Ureter (tissue), 1 donor: ENCODE measurements at places on chromosomes 2 and 18. TPM values are rescaled to one million over a fixed set of nuclear protein-coding genes. Genes with fewer than 3 reads are reported as not detected.

GRCh38 chr18:9321736-9322135 lies 12.8 kb upstream of the TWSG1 start:
- DNase-seq, result no peak

GRCh38 chr2:161722547-161723503 lies 98.6 kb downstream of the SLC4A10 start:
- no peak for DNase-seq

DNA sequence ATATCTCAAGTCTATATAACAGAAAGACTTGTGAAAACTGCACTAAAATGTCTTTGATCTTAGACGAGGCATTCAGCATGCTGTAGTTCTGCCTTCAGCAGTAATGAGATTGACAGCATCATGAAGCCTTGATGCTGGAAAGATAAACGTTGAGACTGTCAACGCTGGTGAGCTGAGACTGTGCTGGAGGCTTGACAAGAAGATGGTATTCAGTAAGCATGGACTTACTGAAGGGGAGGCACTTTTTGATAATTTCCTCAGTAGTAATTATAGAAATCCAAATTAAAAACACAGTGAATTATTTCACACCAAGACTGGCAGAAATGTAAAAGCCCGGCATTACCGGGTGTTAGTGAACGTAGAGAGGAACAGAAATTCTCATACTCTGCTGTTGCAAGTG lies 162.2 kb downstream of the CCBE1 start:
- no peak for DNase-seq

GRCh38 chr18:50072146-50072545 lies 122.8 kb downstream of the MYO5B start:
- no peak for DNase-seq

GRCh38 chr18:25097057-25097456 lies 254.9 kb downstream of the ZNF521 start:
- DNase-seq, result no peak

DNA sequence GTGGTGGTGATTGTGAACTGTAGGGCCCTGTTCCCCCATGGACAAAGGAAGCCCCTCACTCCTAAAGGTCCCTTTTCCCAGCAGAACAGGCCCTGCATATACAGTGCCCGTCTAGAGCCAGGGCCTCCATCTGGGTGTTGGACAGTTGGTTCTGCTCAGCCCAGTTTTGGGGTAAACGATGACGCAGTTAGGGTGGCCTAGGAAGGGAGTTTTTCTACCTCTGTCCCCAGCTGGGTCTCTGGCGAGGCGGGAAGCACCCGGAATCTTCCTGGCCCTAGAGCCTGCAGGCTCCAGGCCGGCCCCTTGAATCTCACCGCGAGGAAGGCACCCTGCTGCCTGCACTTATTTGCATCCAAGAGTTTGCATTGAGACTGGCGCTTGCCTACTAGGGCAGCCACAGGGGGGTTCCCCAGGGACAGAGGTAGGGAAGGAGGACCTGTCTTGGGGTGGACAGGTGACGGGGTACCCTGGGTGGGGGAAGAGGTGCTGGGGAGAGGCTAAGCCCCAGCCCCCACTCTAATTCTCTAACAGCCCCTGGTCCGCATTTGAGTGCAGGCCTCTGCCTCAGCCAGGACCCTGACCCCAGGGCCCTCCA lies 529 bp upstream of the MTA3 start:
- peak; percentile 54 for DNase-seq

DNA sequence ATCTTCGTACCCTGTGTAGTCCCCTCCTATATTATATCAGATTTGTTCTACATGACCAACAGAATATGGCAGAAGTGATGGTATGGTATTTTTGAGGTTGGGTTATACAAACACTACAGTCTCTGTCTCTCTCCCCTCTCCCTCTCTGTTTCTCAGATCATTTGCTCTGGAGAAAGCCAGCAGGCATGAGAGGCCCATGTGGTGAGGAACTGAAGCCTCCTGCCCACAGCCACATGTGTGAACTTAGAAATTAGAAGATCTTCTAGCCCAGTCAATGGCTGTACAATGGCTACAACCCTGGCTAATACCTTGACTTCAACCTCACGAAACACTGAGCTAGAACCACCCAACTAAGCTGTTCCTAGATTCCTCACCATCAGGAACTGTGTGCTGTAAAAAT lies 250.6 kb downstream of the SMAD2 start:
- no peak for DNase-seq

GRCh38 chr18:8501044-8501443 lies 108.2 kb upstream of the RAB12 start:
- no peak for DNase-seq

- no peak for DNase-seq
Observed at GRCh38 chr18:32200766-32201165, 10.9 kb downstream of the MEP1B start.

DNA sequence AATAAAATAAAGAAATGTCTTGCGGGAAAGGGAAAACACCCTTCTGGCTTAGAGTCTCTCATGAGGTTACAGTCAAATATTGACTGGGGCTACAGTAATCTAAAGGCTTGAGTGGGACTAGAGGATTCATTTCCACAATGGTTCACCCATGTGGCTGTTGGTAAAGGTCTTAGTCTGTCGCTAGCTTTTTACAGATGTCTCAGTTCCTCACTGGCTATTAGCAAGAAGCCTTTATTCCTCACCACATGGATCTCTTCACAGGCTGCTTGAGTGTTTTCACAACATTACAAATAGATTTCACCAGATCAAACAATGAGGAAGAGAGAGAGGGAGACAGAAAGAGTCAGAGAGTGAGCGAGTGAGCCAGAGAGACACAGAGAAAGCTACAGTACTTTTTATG lies 8.3 kb upstream of the ZC3H15 start:
- no peak for DNase-seq

- no peak for DNase-seq
Observed at GRCh38 chr2:192087398-192087958, 107.3 kb downstream of the TMEFF2 start.

GRCh38 chr2:201007584-201007998 lies 44.1 kb upstream of the ORC2 start:
- DNase-seq, result no peak

GRCh38 chr2:158699323-158699722 lies 95.8 kb upstream of the DAPL1 start:
- no peak for DNase-seq

GRCh38 chr18:73707035-73707434 lies 440.6 kb downstream of the FBXO15 start:
- DNase-seq, result no peak

- no peak for DNase-seq
Observed at GRCh38 chr2:69985216-69985615, 23.8 kb upstream of the ASPRV1 start.

- no peak for DNase-seq
Observed at GRCh38 chr2:172922306-172922705, 153.3 kb upstream of the MAP3K20 start.

GRCh38 chr2:106127282-106127771 lies 66.8 kb downstream of the UXS1 start:
- no peak for DNase-seq

- no peak for DNase-seq
Observed at GRCh38 chr2:121576263-121576662, 45.6 kb downstream of the RNU4ATAC start.

DNA sequence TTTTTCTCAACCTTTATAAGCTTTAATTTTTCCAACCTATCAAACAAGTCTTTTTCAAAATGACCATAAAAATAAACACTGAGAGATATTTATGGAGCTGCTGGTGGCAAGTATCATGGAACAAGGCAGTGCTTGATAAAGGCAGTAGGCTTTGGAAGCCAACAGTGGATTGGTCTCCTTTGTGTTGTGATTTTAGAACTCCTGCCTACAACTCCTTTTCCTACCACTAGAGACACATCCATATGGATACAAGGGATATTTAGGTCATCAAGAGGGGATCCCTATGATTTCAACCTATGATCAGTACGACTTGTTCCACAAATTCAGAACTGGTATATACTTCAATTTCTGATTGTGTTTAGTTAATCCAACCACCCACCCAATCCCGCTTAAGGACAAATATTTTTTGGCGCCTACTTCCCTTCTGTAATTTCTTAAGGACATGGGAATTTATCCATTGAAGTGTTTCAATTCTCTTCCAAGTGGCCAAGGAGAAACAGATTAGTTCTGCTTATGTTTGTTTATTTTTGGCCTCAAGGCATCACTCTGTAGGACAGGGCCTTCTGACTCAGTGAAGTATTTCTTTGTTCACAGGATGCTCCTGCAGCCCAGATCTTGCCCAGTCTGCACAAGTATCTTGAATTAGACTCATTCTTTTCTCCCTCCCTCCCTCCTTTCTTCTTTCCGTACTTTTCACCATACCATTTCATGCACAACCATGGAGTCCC lies 2119.6 kb upstream of the PIK3C3 start:
- no peak for DNase-seq

- DNase-seq, result no peak
Observed at GRCh38 chr2:7634409-7634808, 717.2 kb downstream of the RNF144A start.

DNA sequence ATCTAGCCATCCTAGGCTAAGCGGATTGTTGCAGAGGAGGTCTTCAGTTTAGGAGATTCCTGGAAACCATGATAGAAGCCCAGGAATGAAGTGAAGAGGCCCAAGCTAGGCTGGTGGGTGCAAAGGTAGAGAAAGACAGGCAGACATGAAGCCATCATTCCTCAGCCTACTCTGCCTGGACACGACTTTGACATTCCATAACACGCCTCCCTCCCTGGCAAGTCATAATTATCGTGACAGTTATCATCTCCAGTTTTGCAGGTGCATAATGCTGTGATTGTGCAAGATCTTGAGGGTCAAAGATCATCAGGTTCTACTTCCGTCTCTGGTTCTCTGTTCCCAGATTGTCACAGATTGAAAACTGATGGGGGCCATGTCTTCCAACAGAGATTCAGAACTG lies 15.2 kb upstream of the FZD5 start:
- no peak for DNase-seq

- DNase-seq, result no peak
Observed at GRCh38 chr2:44168681-44169154, at the start of gene PPM1B. TSS of gene PPM1B (plus strand) at chr2:44168875. CDS start at chr2:44201200, 32,325 bp downstream.

ACOXL gene
- 52.7 TPM for total RNA-seq

CRYGC gene
- not detected for total RNA-seq

IL36A gene
- total RNA-seq, result not detected

ATOH8 gene
- total RNA-seq, result 21.8 TPM

PDE1A gene
- total RNA-seq, result 9.7 TPM

TSPYL6 gene
- not detected for total RNA-seq

FN1 gene
- 125 TPM for total RNA-seq

AKAIN1 gene
- not detected for total RNA-seq

PIGN gene
- total RNA-seq, result 55.7 TPM

CD8B2 gene
- 0.65 TPM for total RNA-seq

DPP10 gene
- 1.0 TPM for total RNA-seq

SULT1C4 gene
- total RNA-seq, result 3.4 TPM

ZNF532 gene
- total RNA-seq, result 114 TPM

PSTPIP2 gene
- 9.9 TPM for total RNA-seq

KCNK3 gene
- total RNA-seq, result 9.2 TPM

MYOM1 gene
- total RNA-seq, result 9.7 TPM

TMEM169 gene
- total RNA-seq, result 0.21 TPM
